ENCODE measurements at places on chromosomes 3 and 15.

- no peak for DNase-seq
These were observed 45.9 kb downstream of the P3H2 start for GRCh38 chr3:190074817-190075216.

GRCh38 chr15:99105514-99106341 lies 848 bp downstream of the SYNM start:
- peak; percentile 10 for DNase-seq

DNA sequence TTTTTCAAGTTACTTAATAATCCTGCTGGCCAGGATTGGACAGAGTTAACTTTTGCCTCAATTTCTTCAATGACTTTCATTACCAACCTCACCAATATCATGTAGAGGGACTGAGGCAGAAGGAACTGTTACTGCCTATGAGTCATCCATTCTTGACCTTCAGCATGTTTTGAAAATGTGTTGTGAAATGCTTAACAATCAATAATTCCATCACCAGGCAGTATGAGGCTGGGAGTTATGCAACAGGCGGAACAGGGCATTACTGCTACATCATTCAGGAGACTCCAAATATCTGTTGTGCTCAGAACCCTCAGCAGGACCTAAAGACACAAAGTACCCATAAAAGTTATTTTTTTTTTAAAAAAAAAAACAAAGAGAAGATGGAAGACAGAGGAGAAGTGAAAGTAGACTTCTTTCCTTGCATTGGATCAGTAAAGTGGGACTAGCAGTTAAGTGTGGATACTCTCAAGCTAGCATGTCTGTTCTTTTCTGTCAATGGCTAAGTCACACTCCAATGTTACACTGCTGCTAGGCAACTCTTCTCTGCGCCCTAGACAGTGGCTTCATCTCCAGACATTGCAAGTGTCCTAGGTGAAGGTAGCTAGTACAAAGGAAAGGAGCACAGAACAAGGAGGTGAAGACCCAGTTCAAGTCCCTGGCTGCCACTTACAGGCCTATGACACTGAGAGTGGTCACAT lies 184.9 kb upstream of the LPP start:
- DNase-seq = peak; percentile 95

GRCh38 chr15:81419332-81419943 lies 45.4 kb upstream of the TMC3 start:
- no peak for DNase-seq

DNA sequence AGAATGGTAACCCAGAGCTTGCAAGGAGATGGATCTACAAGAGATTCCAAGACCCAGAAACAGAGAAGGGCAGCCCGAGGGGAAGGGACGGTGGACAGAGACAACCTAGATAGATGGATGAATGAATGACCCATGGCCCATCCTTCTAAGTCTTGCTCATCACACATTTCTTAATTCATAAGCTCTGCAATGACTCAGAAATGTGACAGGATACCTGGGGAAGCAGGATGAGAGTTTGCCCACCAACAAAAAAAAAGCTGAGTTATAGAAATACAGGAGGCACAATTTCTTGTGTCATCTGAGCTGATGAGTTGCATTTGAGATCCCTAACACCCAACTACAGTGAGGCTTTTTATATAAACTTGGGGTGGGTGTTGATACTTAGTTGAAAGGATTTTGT lies 76.6 kb downstream of the CNTN3 start:
- no peak for DNase-seq

DNA sequence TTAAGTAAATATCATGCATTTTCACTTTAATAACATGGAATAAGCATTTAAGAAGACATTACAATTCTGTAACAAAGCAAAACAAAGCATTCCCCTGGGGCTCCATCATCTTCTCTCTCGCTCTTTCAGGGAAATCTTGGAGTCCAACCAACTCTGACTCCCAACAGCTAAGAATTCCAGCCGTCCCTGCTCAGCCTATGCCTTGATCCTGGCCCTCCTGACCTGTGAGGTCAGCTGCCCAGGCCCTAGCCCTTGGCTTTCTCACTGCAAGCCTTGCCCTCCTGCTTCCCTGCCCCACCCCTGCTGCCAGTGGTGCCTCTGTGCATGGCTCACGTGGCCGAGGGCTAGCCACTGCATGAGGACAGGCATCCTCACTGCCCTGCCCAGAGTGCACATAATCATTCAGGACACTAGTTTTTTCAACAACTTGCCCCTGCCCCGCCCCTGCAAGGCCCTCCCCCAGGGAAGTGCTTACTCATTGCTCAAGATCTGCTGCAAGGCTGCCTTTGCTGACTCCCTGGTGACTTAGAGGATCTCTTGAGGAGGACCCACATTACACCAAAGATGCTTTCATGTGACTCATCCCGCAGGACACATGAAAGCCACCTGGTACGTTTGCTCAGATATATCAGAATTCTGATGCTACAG lies 37.6 kb downstream of the MTMR10 start:
- DNase-seq = no peak

- no peak for DNase-seq
These were observed 713.5 kb upstream of the LMCD1 start for GRCh38 chr3:7787871-7788828.

GRCh38 chr15:83207660-83208366 lies at the start of gene HDGFL3:
Gene HDGFL3 (minus strand): TSS chr15:83207823. CDS start chr15:83207414, 409 bp downstream.
- peak; percentile 12 for DNase-seq

GRCh38 chr3:56302417-56302816 lies 165.8 kb downstream of the ERC2 start:
- DNase-seq = no peak

DNA sequence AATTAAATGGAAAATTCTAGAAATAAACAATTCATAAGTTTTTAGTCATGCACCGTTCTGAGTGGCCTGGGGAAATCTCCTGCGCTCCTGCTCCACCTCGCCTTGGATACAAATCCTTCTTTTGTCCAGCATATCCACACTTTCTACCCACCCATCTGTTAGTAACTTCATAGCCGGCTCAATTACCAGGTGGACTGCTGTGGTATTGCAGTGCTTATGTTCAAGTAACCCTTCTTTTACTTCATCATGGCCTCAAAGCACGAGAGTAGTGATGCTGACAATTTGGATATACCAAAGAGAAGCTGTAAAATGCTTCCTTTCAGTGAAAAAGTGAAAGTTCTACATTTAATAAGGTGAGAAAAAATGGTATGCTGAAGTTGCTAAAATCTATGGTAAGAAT lies 142.3 kb upstream of the CHL1 start:
- DNase-seq = no peak
